Naive thymus-derived CD8-positive, alpha-beta T cell (primary cell): ENCODE measurements at places on chromosomes 13 and 19. TPM values are rescaled to one million over a fixed set of nuclear protein-coding genes. Genes with fewer than 3 reads are reported as not detected.

GRCh38 chr19:51489113-51489512, 10.8 kb downstream of the CEACAM18 start:
- DNase-seq = no peak
- H3K4me3 ChIP-seq = no peak overlapping the region
- no peaks in the 10 kb centered on the region for H3K4me1 ChIP-seq
- no peaks in the 10 kb centered on the region for H3K36me3 ChIP-seq
- H3K27ac ChIP-seq = no peak overlapping the region
- peaks cover 34% of the 10 kb centered on the region for H3K27me3 ChIP-seq

- no peaks in the 10 kb centered on the region for H3K4me1 ChIP-seq
- no peaks in the 10 kb centered on the region for H3K36me3 ChIP-seq
- no peaks in the 10 kb centered on the region for H3K27me3 ChIP-seq
- H3K27ac ChIP-seq = no peak overlapping the region
Observed at GRCh38 chr13:104847922-104848321, 1687.5 kb downstream of the EFNB2 start.

TUBB4A gene
- total RNA-seq = 7.6 TPM

GPR12 gene
- 0.08 TPM for total RNA-seq

BRCA2 gene
- total RNA-seq = 3.6 TPM

GPC6 gene
- not detected for total RNA-seq

LRG1 gene
- not detected for total RNA-seq
